ENCODE measurements at places on chromosomes 13 and 19.

GRCh38 chr13:111031531-111031961 is 83.6 kb upstream of the ARHGEF7 start:
- no peak for DNase-seq

DNA sequence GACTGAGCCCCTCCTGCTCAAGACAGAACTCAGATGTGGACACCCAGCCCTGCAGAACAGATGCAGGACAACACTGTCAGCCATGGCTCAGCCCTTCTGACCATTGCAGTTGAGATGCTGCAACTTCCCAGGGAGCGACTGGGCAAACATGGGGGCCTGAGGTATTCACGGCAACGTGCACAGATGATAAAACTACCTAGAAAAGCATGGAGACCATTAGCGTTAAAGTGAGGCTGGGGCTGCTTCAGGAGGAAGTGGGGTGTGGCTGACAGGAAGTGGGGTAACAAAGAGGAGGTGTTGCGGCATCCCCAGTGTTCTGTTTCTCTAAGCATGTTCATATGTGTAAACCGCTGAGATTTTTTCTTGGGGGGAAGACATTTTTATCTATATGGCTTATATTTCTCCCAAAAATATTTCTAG is 1.3 kb upstream of the SIGLEC9 start:
- DNase-seq: no peak

DNA sequence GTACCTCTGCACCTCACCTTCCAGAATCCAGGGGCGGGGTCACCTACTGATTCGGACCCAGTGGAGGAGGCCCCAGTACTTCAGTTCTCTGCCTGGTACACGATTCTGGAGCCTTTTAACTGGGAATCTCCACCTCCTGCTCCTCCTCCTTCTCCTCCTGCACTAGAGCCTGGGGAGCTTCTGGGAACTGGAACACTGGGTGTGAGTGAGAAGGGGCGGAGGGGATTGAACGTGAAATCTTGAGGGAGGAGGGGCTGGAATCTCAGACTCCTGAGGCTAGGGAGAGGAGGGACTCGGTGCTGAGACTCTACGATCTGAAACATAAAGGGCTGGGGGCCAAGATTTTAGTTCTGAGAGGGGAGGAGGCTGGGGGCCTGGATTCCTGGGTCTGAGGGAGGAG is at the start of gene KLK8:
TSS of gene KLK8 (minus strand) at position 90 of the 400 bp plus-strand sequence. CDS start 437 bp downstream, outside the sequence.
- no peak for DNase-seq

GRCh38 chr13:30373727-30374126 is 48.6 kb upstream of the UBE2L5 start:
- DNase-seq: no peak

DNA sequence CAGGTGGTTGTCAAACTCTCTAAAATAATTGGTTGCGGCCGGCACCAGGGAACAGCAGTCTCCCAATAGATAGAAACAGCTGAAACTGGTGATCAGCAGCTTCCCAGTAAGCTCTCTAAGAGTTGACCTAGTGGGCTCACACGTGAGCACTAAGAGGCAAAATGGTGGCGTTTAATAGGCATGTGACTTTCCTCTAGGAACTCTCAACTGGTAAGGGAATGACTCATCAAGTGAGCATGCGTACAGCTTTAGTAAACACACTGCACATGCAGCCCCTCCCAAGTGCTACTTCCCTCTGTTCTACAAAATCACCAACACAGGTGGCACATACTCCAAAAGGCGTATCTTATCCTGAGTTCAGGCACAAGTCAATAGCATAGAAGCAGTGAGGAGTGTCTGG is 41.7 kb downstream of the TNFSF11 start:
- DNase-seq: no peak

GRCh38 chr19:16073988-16074387 is 2.3 kb upstream of the TPM4 start:
- no peak for DNase-seq

All from spinal cord (tissue), 10 donors.